ENCODE measurements at places on chromosomes 5 and 9. TPM values are rescaled to one million over a fixed set of nuclear protein-coding genes. Genes with fewer than 3 reads are reported as not detected.

- DNase-seq = peak; percentile 88
Observed at GRCh38 chr5:150523472-150524350, 15.8 kb downstream of the NDST1 start.

Gene DND1
- 0.14 TPM for total RNA-seq

Gene CCL19
- not detected for total RNA-seq

Gene RASGRF2
- total RNA-seq = 26.4 TPM

- DNase-seq = no peak
Observed at GRCh38 chr5:55557123-55557522, 22.4 kb upstream of the PLPP1 start.

GRCh38 chr5:141010047-141010793, 41.0 kb upstream of the PCDHB1 start:
- DNase-seq = no peak

GRCh38 chr5:12332480-12332879, 428.2 kb upstream of the CTNND2 start:
- DNase-seq = no peak

All from dermis blood vessel endothelial cell (primary cell).